CD4-positive, alpha-beta T cell treated with Interleukin-6 at 100 ng/mL for 8 hours (primary cell): ENCODE measurements at places on chromosomes 12 and 14.

- no peak for DNase-seq
These were observed 75.9 kb downstream of the CCDC92 start for GRCh38 chr12:123896767-123897166.

DNA sequence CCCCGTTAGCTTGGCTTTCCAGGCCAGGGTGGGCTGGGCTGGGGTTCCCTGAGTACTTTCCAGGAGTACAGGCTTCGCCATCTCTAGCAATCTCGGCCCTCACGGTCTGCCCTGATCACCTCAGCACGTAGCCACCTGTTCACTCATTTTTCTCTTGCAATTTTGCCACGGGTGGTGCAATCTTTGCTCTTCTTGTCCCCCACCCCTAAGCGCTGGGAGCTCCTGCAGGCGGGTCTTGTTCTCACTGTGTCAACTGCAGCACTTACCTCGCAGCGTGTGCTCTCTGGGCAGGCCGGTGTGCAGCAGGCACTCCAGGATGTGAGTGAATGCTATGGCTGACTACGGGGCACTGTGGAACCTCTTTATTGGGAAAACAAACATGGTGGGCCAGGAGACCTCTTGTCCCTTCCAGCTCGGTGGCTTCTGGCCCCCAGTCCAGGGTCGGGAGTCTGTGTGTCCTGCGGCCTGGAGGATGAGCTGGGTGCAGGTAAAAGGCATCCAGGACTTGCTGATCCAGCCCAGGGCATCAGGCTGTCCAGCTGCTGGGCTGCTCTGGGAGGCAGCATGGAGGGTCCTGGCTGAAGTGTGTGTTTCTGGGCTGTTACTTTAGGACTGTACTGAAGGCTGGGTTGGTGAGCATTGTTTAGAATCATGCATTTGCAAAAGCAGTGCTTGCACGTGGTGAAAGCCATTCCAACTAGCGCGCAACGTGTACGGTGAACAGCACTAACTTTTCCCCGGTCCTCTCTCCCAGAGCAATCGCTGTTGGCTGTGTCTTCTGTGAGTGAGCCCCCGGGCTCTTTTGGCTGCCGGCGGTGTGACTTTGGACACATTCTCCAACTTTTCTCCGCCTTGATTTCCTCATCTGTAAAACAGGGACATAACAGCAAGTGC, 1.5 kb upstream of the ULK1 start:
- no peak for DNase-seq

GRCh38 chr14:56632195-56632594, 52.6 kb downstream of the TMEM260 start:
- DNase-seq = no peak

- no peak for DNase-seq
These were observed 322.7 kb downstream of the SOX5 start for GRCh38 chr12:23626791-23627190.

DNA sequence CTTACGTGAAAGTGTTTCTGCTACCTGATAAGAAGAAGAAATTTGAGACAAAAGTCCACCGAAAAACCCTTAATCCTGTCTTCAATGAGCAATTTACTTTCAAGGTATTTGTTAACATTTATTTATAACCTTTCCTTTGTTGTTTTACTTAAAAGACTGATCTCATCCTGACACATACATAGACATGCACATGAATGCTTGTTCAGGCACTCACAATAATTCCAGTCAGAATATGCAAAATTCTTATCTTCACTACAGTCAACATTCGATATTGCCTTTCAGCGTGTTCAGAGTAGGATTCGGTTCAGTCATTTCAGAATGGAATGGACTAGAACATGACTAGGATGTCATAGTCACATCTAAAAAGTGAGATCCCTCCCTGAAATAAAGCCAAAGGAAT, 394.6 kb downstream of the PAWR start:
- DNase-seq = no peak

DNA sequence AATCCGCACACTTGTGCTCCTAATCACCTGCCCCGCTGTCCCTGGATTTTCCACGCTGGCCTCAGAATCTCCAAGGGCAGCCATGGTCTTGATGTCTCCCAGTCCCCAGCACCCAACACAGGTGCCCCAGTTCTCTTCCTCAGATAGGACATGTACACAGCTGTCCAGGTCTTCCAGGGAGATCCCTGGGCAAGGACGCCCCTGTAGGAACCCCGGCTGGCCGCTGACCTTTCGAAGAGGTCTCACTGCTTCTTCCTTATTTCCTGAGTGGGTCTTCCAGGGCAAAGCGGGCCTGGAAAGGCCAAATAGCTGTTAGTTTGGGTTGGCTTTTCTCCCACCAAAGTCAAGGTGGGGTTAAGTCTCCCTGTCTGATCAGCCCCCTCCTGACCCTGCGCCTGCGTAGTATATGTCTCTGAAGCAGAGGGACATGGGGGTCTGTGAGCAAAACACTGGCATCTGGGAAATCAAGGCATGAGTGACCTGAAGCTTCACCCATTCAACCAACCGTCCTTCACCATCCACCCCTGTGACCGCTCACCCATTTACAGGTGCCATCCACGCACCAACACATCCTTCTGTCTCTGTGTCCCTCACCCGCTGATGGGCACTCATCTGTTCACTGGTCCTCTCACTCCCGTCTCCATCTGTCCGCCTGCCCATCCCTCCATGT, 4.6 kb downstream of the BEGAIN start:
- no peak for DNase-seq

DNA sequence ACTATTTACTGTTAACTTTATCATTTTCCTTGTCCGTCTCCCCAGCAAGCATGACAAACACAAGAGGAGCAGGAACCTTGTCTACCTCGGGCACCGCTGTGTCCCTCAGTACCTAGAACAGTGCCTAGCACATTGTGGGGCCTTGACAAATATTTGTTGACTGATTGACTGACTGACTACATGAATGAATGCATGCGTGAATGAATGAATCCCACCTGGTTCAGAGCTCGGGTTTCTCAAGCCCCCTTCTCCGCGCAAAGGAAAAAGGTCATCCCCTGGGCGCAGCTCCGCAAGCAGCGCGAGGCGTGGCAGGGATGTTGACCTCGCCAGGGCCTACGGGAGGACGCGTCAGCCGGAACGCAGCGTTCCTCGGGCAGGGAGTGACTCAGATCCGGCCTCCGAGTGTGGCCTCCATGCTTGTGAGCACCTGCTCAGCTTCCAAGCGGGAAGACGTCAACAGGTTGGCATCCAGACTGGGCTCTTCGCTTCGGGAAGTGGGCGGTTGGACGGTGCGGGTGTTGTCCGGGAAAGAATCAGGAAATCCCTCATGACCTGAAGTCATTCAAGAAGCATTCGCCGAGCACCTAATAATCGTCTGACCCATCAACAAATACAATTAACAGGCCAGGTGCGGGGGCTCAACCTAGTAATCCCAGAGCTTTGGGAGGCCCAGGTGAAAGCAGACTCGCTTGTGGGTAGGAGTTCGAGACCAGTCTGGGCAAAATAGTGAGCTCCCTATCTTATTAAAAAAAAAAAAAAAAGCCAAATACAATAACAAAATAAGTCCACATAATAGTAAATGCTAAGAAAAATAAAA, 13.9 kb upstream of the UBC start:
- DNase-seq = no peak

- no peak for DNase-seq
These were observed 140.3 kb downstream of the SLC38A6 start for GRCh38 chr14:61121355-61121787.

GRCh38 chr12:108788076-108788782, 56.9 kb upstream of the CORO1C start:
- DNase-seq = no peak

- no peak for DNase-seq
These were observed 1.3 kb downstream of the HOXC5 start for GRCh38 chr12:54033980-54034784.

GRCh38 chr14:63322897-63323573, 4.3 kb upstream of the GPHB5 start:
- DNase-seq = no peak
